ENCODE measurements at places on chromosomes 5 and 9.

GRCh38 chr5:120252839-120253238, 211.3 kb upstream of the PRR16 start:
- DNase-seq = no peak

- no peak for DNase-seq
Measured at GRCh38 chr5:8720506-8720905, 825.4 kb downstream of the SEMA5A start.

DNA sequence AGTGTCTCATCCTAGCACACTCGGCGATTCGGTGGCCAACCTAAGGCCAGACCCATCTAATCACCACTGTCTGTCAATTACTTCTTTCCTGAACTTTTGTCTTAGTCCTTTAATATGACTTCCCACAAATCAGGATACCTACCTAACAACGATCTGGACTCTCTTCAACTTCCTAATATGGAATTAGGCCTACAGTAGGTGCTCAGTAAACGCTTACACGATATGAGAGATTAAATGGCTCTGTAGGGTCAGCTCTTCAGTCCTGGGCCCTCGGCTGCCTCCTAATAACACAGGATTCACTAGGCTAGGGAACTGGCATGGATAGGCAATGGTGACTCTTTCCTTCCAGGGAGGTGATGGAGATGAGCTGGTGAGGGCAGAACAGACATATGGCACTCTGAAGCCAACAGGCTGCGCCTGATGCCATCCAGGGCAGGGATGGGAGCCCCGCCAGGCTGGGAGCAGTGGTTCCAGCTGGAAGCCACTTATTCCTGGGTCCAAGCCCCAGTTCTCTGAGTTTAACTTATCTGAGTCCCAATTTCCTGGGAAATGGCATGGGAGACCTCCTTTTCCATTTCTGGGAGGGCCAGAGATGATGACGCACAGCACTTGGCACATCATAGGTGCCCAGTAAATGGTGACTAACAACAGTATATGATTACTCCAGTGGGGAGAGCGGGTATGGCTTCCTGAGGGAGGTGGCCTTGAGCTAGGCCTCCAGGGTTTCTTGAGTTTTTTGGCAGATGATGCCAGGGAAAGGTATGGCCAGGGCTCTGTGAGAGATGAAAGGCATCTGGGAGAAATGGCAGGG, 7.3 kb downstream of the PDGFRB start:
- no peak for DNase-seq

DNA sequence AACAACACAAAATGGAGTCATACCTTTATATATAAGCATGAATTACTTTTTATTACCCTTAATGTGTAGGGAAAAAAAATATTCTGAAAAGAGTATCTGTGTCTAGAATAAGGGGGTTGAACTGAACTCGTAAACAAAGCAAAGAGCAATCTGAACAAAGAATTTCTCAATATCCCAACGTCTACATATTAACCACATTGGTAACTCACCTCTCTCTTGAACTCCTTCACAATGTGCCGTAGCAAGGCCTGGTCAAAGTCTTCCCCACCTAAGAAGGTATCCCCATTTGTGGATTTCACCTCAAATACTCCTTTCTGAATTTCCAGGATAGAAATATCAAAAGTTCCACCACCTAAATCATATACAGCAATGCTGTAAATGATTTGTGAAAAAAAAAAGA, 8.4 kb downstream of the HSPA9 start:
- no peak for DNase-seq

DNA sequence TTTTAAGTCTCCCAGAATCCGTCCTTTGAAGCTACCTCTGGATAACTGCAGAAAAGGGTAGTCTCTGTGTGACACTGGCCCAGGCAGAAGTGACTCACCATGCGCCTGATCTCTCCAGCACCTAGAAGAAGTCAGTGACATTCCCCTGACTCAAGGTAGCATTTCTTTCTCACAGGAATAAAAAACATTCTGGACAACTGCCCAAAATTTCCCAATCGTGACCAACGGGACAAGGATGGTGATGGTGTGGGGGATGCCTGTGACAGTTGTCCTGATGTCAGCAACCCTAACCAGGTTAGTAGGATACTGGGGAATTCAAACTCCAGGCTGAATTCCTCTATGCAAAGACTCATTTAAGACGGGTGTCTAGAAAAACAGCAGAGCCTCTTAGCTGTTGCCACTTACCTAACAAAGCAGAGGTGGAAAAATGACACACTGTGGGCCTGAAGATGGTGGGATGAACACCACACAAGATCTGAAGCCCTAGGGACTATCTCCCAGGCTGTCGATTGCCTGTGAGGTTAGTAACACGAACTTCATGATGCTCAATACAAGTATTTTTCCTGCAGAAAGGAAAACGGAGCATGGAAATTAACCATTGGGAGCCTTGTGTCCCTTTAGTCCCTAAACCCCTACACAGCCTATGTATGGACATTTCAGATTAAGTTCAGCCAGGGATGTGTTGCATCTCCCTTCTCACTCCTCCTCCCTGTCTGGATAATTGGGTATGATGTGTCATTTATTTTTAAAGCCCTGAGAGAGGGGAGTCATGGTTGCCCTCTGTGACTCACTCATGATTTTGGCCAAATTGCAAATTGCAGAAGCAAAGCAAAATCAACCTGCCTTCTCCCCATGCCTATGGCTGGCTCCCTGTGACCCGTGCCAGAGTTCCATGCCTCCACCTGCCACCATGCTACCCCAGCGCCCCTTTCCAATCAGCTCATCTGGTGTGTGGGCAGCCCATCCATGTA, 37.2 kb downstream of the THBS4 start:
- peak; percentile 30 for DNase-seq

DNA sequence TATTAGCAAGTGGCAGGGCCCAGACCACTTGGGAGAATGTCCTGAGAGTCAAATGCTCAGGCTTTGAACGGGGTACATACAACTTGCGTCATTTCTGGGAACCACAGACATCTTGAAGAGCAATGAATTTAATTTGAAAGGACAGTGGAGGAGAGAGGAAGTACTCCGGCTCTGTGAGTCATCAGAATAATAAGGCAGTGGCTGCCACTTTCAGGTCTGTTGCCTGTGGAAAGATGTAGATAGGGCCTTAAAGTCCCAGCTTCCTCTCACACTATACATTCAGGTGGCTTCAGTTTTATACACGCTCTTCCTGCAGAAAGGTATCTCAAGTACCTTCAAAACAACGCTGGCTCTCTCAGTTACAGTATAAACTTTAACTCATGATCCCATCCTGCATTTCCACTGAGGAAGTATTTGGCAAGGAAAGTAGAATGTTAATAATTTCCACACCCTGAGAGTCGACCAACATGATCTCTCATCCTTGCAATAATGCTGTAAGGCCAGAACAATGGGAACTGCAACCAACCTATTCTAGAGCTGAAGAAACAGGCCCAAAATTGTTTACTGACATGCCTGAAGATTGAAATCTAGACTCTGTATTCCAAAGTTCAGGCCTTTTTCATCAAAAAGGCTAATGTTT, 6.8 kb upstream of the PRUNE2 start:
- no peak for DNase-seq

DNA sequence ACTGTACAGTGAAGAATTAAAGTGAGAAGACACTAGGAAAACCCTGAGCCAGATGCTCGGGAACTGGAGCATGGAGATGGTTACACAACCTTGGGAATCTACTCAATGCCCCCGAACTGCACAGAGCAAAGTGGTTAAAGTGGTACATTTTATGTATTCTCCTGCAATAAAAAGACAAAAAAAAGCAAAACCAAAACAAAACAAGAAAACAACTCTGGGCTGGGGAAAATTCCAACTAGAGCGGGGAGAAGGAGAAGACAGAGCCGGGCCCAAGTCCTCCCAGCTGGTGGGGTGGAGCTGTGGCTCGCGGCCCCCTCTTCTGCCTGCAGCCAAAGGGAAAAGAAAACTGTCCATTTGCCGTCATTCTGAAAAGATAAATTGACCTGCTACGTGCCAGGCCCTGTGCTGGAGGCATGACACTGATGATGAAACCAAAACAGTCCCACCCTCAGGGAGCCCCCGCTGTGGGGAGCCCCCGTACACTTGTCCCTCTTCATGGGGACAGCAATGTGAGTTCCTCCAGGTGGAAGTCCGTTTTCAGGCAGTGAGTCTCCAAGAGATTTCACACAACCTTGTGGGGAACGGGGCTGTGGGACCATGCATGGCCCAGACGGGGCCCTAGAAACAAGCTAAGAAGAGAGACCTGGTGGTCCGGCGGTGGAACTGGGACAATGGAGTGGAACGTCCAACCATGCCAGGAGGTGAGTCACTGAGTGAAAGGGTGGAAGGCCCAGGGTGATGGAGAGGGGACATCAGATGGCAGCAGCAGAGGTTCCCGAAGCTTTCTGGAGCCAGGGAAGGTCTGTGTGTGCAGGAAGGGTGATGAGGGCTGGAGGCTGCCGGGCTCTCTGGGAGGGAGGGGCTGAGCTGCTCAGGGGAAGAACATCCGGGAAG, 114.8 kb upstream of the COL5A1 start:
- no peak for DNase-seq

GRCh38 chr5:168104811-168105481, 186.5 kb upstream of the WWC1 start:
- DNase-seq = no peak

GRCh38 chr9:14535161-14535955, 157.9 kb downstream of the ZDHHC21 start:
- no peak for DNase-seq

- DNase-seq = no peak
Measured at GRCh38 chr9:137076636-137077009, 694 bp upstream of the UAP1L1 start.

- no peak for DNase-seq
Measured at GRCh38 chr9:92392690-92393089, 11.7 kb downstream of the OGN start.

DNA sequence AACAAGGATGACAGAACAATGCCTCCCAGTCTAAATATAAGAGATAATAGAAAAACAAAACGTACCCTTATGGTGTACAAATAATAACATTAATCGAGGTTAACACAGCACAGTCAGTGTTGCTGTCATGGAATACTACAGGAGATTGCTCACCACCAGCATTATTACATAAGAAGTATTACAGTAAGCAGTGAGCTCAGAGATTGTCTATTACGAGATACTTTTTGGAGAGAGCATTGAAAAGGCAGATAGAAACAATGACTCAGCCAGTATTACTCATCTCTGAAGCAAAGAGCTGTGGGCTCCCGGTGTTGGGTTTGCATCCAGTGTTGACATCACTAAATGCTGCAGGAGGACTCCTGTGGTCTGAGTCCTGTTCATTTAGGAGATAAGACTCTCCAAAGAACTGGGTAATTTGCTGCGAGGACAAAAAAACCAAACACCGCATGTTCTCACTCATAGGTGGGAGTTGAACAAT, 191.9 kb upstream of the SEMA6A start:
- DNase-seq = no peak

- no peak for DNase-seq
Measured at GRCh38 chr9:38439291-38439915, 15.1 kb upstream of the IGFBPL1 start.

- no peak for DNase-seq
Measured at GRCh38 chr9:99579964-99580363, 241.7 kb upstream of the NR4A3 start.

DNA sequence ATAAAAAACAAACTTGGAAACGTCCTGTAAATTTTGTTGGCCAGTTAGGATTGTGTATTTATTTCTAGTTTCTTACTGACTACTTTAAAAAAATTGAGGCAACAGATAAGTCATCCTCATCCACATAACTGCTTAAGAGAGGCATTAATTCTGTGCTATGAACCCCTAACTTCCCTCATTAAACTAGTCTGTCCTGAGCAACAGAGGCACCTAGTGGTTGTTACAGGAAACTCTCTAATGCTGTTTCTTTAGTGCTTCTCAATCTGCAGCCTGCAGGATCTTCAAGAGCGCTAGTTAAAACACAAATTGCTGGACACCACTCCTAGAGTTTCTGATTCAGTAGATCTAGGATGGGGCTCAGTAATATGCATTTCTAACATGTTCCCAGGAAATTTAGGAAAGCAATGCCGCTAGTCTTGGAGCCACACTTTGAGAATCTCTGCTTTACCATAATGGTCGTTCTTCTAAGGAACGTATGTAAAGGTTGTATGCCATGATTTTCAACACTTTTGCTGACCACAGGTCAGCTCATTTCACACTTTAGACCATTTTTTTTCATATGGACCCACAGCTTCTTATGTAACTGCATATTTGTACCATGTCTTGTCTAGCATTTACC, 410.1 kb upstream of the SMARCA2 start:
- no peak for DNase-seq

- no peak for DNase-seq
Measured at GRCh38 chr9:110260911-110261310, 4.6 kb upstream of the TXN start.

DNA sequence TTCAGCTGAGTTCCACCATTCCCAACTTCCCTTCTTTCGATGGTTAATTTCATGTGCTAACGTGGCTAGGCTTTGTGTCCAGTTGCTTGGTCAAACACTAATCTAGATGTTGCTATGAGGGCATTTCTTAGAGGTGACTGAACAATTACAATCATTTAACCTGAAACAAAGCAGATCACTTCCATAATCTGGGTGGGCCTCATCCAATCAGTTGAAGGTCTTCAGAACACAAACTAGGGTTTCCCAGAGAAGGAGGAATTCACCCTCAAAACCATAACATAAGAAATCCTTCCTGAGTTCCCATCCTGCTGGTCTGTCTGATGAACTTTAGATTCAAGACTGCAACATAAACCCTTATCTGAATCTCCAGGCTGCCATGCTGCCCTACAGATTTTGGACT, 2381.7 kb downstream of the MAT2B start:
- no peak for DNase-seq

- no peak for DNase-seq
Measured at GRCh38 chr5:180326989-180327565, 26.1 kb downstream of the GFPT2 start.

DNA sequence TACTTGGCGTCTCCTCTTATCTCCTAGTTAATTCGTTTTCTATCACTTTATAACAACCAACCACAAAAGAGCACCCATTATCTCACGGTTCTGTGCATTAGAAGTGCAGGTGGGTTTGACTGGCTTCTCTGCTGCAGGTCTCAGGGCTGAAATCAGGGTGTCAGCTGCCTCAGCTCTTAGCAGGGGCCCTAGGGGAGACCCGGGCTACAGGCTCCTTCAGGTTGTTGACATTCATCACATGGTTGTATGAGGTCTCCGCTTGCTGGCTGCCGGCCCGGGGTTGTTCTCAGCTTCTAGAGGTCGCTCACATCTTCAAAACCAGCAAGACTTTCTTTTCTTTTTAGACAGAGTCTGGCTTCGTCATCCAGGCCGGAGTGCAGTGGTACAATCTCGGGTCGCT, 2.9 kb upstream of the ZMYND19 start:
- no peak for DNase-seq

GRCh38 chr9:121649476-121650216, 1.8 kb upstream of the DAB2IP start:
- no peak for DNase-seq

- DNase-seq = no peak
Measured at GRCh38 chr5:14440223-14440581, 141.4 kb upstream of the OTULINL start.

- no peak for DNase-seq
Measured at GRCh38 chr9:124303762-124304161, 46.0 kb downstream of the NEK6 start.

DNA sequence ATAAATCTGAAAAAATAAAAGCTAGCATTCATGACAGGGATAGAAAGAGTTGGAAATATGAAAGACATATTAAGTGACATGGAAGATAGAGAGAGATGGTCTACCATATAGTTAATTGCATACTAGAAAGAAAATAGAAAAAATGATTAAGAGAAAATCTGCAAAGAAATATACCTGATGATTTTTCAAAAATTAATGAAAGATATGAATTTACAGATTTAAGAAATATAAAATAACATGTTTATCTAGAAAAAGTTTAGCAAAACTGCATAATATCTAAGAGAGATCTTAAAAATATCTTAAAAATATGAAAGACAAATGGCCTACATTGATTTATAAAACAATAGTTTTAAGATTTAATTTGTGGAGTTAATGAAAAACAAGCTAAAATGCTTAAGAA, 219.1 kb upstream of the RPS23 start:
- no peak for DNase-seq

All from anterior cingulate cortex (tissue), 58 donors.